ENCODE measurements at places on chromosomes 2 and 18.
A peak's percentile ranks its signal among the peaks of the same experiment; 100 is the strongest.

- no peak for DNase-seq
Measured at GRCh38 chr2:219737270-219737691, 109.9 kb downstream of the SLC4A3 start.

DNA sequence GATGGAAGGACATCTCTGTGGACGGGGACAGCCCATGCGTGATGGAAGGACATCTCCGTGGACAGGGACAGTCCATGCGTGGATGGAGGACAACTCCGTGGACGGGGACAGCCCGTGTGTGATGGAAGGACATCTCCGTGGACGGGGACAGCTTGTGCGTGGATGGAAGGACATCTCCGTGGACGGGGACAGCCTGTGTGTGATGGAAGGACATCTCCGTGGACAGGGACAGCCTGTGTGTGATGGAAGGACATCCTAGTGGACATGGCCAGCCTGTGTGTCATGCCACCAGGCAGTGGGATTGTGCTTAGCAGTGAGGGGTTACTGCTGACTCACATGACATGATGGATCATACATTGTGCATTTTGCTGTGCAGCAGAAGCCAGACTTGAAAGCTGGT lies 30.0 kb upstream of the NFATC1 start:
- DNase-seq, result no peak

DNA sequence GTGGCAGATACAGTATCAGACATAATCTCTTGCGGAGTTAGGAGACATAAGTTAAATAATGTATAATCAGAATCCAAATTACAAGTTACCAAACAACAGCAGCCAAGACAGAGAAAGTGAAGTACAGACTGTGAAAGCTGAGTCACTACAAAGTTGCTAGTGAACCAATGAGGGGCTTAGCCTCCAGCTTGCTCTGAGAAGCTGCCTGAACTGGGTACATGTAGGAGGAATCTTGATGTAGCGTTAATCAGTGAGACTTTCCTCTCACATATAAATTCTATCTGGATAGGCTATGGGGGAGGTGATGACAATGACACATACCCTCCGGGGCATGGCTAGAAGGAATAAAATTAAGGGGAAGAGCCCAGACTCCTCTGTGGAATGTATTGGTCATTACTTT lies 1234.3 kb upstream of the DDX18 start:
- no peak for DNase-seq

- DNase-seq, result no peak
Measured at GRCh38 chr2:238527565-238527964, 100.8 kb downstream of the ASB1 start.

GRCh38 chr2:15170070-15170775 lies 390.9 kb downstream of the NBAS start:
- DNase-seq, result peak; percentile 18

- no peak for DNase-seq
Measured at GRCh38 chr2:217386041-217386440, 526.2 kb upstream of the TNP1 start.

DNA sequence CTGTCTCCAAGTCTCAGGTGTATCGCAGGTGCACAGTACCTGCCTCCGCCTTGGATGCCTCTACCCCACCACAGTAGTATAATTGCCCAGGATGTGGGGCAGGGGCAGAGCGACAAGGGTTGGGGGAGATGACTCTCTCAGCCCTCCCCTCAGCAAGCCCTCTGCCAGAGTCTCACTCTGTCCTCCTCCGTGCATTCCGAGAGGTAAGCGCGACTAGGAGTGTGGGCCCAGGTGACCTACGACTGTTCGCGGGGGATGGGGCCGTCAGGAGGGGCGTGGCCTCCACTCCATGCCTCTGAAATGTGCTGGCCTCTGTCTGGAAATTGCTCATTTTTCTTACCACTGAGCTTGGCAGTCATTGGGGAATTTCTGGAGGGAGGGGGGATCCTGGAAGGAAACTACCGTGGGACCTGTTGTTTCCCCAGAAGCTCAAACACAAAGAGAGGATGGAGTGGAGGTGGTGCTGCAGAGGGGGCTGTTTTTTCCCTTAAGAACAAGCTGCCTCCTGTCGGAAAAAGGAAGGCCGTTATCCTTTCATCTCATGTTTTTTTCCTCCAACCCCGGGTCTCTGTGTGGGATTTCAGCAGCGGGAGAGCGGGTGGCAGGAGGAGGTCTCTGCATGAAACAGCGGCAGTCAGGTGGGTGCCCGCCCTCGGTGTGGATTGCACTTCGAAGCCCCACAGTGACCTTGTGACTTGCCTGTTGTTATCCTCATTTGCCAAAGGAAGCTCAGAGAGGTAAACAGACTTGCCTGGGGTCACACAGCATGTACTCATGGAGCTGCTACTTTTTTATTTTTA lies 13.0 kb upstream of the RALB start:
- no peak for DNase-seq

- no peak for DNase-seq
Measured at GRCh38 chr2:129764376-129765325, 214.8 kb upstream of the RAB6C start.

- DNase-seq, result no peak
Measured at GRCh38 chr2:72023678-72024390, 123.8 kb downstream of the CYP26B1 start.

DNA sequence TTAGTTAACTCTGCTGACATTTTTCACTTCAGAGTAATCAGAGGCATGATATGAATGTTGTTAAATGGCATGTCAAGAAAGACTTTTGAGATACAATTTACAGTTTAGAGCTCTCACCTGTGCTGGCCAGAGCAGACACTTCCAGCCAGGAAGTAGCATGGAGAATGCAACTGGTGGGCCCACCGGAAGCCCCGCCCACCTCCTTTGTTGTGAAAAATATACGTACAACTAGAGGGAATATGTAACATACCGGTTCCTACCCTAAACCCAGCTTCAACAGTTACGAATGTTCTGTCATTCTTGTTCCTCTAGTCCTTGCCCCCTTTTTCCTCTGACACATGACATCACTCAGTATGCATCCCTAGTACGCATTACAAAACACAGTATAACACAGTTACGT lies 70.2 kb upstream of the ITM2C start:
- DNase-seq, result no peak

DNA sequence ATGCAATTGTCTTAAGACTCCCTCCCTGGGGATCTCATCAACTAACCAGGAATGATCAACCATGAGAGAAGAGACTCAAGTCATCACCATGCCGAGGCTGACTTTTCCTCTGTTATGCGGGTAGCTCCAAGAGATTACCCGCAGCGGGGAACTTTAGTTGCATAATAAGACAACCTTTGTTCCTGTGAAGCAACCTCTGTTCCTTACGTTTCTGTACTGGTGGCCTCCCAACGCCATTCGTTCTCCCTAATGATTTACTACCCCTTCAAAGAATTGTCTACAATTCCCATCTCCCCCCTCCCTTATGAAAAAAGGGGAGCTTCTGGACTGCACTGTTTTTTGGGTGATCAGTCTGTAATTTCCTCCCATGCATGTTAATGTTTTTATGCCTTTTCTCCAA lies 66.1 kb upstream of the LRPPRC start:
- no peak for DNase-seq

DNA sequence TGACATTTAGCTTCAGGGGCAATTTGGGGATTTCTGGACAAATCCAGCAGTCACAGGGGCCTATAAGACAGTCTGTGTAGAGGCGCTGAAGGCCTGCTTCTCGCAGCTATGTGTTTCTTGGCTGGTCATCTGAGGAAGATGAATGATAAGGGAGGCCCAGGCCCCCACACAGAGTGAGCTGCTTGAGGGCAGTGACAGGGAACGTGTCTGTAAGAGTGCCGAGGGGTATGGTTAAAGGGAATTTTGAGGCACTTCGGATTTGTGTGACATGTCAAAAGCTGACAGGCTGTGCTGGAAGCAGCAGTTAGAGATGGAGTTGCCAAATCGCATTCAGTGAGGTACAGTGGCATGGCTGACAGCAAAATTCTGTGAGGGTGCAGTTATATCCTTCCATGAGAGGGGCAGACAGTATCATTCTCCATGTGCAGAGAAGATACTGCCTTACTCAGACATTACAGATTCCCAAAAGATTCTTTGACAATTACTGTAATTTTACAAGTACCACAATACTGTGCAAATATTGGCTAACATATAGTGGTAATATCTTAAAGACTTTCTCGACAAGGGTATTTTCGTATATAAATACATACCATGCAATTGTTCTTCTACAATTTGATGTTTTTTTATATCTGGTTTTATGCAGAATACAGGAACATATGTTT lies 74.0 kb downstream of the CERS6 start:
- no peak for DNase-seq

- no peak for DNase-seq
Measured at GRCh38 chr2:173223871-173224270, 130.8 kb upstream of the CDCA7 start.

All from kidney epithelial cell (primary cell).